ENCODE measurements at places on chromosomes 5 and 9.

DNA sequence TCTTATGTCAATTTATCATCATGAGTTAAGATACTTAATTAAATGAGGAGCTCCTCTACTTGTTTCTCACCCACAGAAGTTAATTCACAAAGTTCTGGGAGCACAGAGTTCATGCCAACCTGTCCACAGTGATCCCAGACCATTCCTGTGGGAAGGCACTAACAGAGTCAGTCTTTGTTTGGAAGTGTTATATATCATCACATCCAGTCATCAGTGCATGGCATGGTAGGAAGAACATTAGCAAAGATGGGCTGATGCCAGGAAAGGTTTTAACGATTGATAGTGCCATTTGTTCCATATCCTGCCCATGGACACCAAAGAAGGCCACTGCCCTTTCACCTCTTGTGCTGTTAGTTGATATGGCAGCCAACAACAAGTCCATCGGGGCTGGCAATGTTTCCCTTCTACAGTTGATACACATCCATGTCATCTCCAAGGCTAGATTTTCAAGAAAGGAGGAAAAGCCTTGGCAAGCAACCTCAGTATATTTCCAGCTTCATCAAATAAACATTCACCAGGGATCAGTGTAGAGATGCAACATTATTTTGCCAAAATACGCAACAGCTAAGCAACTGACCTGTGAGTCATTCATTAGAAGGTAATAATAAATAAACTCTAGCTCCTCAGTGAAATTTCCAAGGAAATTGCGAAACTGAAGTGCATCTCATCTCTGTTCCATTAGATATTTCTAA is 169.6 kb downstream of the RORB start:
- no peak for DNase-seq

DNA sequence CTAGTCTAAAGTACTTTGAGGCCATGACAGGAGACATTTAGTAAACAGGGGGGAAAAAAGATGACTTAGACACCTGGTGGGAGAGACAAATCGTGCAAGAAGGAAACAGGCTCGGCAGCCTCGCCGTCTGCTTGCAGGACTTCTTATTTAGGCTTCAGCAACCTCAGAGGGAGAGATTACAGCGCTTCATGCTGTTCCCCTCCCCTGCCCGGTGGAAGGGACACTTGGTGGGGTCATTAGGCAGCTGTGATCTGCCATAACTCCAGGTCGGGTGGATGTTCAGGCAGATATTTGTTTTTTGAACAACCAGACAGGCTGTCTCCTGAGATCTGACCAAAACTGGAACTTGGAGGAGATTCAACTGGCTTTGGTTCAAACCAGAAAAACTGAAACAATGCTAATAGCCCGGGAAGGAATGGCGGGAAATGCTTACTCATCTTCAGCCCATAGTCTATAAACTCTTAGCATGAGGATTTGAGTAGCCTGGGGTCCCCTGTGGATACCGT is 38.1 kb upstream of the CD180 start:
- DNase-seq: peak; percentile 73

GRCh38 chr9:130051855-130052254 is 1.9 kb upstream of the GPR107 start:
- no peak for DNase-seq

- DNase-seq: no peak
Measured at GRCh38 chr9:113935677-113936380, 59.7 kb downstream of the ZNF618 start.

- DNase-seq: no peak
Measured at GRCh38 chr5:169408731-169409130, 107.8 kb upstream of the SLIT3 start.

- peak; percentile 59 for DNase-seq
Measured at GRCh38 chr9:4665357-4665756, 923 bp downstream of the SPATA6L start.

DNA sequence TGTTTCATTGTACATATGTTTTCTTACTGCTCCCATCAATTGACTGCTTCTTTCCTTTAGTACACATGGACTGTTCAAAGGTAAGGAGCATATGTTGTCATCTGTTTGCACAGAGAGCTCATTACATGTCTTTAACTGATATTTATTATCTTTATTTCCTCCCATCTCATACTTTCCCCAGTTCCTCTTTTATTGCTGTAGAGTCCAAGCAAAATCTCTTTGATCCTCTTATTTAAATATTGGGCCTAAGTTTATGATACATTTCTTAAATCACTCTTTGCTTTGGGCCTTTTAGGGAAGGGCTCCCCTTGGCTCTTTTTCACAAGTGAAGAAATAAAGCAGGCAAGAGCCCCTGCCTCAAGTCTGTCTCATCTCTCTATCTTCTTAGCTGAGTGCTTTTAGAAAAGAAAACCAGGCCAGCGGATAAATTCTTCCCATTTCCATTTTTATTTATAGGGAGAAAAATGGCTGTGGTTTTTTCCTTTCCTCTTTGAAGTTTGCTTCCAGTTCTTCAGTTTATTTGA is 152.4 kb downstream of the DOCK2 start:
- DNase-seq: no peak

DNA sequence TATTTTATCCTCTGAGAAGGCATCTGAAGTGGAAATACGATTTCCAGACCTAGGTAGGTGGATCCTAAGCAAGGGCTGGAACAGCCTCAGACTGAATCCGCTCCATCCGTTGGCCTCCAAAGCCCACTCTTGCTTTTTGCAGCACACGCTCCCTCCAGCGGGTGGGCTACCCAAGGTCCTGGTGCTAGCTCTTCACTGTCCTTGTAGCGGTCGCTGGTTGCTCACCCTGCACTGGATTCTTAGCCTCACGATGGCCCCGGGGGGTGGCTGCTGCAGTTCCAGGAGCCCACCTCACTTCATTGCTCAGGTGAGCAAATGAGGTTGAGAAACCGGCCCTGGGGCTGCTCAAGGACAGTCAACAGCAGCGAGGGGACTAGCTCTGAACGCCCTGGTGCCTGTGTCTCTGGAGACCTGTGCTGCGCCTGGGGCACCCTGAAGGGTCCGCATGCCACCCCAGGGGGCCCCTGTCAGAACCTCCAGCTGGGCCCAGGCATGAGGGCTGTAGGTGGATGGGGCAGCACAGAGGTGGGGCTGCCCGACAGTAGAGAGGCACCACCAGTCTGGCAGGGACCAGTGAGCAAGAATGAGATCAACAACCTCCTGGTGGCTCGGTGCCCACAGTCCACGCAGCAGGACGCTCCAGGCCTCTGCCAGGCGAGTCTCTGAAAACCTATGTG is 4.3 kb downstream of the MGAT4B start:
- DNase-seq: peak; percentile 67

GRCh38 chr5:22053195-22053594 is 799.9 kb downstream of the CDH12 start:
- DNase-seq: no peak

DNA sequence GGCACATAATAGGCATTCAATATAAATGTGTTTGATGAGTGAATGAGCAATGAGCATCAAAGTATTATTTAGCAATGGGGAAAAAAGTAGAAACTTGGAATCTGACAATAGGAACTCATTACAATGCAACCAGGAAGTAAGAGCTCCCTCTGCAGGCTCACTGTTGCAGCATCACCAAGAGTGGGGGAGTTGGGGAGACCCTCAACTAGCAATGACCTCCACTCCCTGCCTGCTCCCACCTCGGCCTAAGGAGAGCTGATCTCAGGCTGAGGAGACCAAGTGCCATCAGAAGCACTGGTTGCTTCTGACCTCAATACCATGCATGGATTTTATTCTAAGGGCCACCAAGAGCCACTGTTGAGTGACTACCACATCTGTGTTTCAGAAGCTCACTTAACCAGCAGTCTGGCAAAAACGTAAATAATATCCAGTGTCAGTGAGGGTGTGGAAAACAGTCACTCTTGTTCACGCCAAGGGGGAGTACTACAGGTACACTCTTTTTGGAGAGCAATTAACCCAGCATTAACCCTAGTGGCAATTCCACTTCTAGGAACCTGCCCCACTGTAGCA is 8.0 kb downstream of the VDAC1 start:
- no peak for DNase-seq

DNA sequence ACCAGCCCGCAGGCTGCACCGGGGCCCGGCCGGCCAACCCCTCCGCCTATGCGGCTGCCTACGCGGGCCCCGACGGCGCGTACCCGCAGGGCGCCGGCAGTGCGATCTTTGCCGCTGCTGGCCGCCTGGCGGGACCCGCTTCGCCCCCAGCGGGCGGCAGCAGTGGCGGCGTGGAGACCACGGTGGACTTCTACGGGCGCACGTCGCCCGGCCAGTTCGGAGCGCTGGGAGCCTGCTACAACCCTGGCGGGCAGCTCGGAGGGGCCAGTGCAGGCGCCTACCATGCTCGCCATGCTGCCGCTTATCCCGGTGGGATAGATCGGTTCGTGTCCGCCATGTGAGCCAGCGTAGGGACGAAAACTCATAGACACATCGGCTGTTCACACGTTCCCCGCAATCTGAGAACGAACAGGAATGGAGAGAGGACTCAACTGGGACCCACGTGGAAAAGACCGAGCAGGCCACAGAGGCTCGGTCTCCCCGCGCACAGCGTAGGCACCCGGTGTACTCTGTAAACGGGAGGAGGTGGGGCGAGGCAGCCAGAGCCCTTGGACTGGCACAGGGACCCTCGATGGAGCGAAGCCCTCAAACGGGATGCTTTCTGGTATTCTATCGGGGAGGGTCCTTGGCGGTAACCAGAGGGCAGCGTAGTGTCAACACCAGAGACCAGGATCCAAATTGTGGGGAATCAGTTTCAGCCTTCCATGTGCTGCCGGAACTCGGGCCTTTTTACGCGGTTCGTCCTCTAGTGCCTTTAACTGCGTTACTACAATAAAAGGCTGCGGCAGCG is 1.9 kb downstream of the FOXE1 start:
- DNase-seq: no peak

GRCh38 chr5:124839371-124839998 is 93.0 kb upstream of the ZNF608 start:
- DNase-seq: no peak

- DNase-seq: no peak
Measured at GRCh38 chr9:33147416-33148169, 19.5 kb downstream of the B4GALT1 start.

DNA sequence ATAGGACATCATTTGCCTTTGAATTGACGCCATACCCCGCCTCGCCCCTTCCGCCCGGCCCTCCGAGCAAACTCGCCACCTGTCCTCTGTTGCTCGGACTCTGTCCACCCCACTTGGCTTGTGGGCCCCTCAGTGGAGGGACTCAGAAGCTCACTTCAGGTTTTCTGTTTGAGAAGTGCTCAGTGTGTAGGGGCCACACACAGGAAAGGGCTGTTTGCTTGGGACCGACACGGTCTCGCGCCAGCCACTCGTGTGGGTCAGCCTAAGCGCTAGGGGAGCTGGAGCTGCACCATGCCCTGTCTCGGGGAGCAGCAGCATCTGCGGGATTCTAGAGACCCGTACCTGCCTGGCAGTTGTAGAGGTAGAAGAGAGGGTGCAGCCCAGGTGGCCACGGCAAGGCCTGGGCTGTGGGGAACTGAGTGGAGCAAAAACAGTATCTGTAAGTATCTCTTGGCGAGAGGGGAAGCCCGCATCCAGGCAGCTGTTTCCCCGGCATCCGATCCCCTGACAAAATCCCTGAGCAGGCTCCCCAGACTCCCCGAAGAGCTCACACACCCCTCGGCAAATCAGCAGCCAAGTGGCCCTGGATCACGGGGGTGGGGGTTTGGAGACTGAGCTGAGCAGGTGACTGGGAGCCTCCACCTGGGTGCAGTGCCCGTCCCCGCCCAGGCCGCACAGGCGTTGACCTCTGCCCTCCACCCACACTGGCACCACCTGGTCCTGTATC is 52.2 kb downstream of the COL5A1 start:
- no peak for DNase-seq

DNA sequence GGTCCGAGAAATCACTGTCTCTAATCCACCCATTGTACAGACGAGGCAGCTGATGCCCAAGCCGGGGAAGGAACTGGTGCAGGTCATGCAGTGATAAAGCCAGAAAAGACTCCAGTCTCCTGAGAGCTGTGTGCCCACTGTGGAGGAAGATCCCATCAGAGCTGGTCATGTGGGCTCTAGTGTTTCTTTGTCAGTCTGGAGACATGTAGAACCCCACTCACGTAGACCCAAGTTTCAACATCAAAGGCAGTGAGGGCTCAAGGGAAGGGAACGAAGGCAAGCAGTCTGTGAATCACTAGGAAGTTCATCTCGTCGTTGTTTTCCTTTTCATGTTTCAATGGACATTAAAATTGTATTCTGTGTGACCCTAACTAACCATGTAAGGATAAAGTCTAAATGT is 14.6 kb upstream of the GLIPR2 start:
- DNase-seq: no peak

DNA sequence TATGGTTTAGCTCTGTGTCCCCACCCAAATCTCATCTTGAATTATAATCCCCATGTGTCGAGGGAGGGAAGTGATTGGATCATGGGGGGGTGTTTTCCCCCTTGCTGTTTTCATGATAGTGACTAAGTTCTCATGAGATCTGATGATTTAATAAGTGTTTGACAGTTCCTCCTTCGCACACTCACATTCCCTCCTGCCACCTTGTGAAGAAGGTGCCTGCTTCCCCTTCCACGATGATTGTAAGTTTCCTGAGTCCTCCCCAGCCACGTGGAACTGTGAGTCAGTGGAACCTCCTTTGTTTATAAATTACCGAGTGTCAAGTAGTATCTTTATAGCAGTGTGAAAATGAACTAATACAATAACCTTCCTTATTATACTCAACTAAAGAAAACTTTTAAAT is 24.3 kb upstream of the TEX10 start:
- peak; percentile 36 for DNase-seq

DNA sequence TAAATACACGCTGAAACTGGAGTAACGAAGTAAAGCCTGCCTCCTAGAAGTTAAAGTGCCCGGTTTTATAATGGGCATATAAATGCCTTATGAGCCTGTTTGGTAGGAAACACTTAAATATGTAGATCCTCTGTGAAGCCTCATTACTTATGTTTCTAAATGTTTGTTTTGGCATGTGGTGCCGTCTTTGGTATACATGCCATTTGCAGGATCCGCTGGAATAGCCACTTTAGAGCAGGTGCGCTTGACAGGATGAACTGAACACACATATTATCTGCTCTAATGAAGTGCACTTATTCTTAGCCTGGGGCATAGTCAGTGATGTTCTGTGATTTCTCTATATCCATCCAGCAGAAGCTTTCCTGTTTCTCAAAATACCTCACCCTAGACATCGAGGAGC is 778.1 kb upstream of the WWC1 start:
- no peak for DNase-seq

DNA sequence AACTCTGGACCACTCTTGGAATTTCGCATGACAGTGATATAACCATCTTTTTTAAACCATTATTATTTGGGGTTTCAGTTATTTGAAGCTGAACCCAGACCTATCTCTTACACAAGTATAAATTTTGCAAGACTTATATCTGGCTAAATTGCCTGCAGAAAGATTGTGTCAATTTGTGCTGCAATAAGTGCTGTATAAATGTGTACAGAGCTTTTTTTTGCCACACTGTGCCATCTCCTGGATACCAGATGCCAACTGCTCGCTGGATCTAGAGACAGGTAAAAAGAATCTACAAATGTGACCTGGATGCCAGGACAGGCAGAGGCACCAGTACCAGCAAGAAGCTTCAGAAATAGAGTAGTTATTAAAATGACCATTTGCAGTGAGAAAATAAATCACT is 25.9 kb upstream of the TTC39B start:
- DNase-seq: no peak

GRCh38 chr9:114299286-114300152 is 23.4 kb upstream of the ORM1 start:
- no peak for DNase-seq

- no peak for DNase-seq
Measured at GRCh38 chr9:17637229-17637628, 58.4 kb downstream of the SH3GL2 start.
